ENCODE measurements at places on chromosomes 4 and X. TPM values are rescaled to one million over a fixed set of nuclear protein-coding genes. Genes with fewer than 3 reads are reported as not detected.
A peak's percentile ranks its signal among the peaks of the same experiment; 100 is the strongest.

DNA sequence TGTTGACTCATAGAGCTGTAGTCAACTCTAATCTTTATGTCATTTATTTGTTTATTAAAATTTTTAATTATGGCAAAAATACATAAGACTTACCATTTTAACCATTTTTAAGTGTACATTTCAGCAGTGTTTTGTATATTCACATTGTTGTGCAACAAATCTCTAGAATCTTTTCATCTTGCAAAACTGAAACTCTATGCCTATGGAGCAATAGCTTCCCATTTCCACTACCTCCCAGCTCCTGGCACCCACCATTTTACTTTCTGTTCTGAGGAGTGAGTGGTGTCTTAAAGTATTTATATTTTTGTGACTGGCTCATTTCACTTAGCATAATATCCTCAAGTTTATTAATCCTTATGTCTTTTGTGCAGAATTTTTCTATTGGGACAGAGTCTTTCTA is 181.0 kb downstream of the GPAT3 start:
- no peak for DNase-seq

GRCh38 chr4:17769406-17770174 is 11.8 kb downstream of the FAM184B start:
- no peak for DNase-seq

DNA sequence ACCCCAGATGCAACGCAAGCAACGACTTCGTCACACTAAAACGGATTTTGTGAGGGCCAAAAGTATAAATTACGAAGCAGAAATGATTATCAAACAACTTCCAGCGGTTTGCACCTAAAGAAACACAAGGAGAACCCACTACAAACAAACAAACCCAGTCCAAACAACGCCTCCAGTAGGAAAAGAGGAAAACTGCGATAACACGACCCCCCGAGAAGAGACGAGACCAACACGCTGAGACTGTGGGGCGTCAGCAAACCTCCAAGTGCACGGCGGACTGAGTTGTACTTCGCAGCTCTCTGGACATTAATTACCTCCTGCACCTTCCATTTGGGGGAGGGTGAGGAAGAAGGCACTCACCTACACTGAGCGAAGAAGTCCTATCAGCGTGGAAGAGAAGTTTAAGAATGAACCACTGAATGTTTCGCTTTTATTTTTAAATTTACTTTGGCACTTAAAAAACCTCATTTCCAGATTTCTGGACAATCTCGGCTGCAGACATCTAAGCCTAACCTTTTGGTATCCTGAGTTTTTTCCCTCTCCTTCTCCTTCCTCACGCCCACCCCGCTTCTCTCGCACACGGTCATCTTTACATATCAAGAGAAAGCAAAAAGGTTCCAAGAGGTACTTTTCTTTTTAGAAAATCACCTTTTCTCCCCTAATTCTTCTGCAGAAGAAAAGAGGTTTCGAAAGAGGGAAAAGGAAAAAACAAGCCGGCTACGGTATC is at the start of gene MAB21L2:
Gene MAB21L2, plus strand, starts transcription at position 6 of the 727 bp plus-strand sequence. CDS start 879 bp downstream, outside the sequence.
- no peak for DNase-seq

DNA sequence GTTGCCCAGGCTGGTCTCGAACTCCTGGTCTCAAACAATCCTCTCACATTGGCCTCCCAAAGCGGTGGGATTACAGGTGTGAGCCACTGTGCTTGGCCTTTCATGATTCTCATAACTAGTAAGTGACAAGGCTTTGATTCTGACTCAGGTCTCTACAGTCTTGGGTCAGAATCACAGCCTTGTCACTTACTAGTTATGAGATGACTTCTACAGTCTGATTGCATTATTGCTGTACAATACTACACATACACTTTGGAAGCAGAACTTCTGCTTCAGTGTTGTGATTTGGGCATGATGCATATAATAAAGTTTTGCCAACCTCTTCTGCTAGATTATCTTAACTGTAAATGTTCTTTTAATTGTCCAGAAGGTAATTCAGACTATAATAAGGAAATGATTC is 123.3 kb downstream of the KDM6A start:
- no peak for DNase-seq

DNA sequence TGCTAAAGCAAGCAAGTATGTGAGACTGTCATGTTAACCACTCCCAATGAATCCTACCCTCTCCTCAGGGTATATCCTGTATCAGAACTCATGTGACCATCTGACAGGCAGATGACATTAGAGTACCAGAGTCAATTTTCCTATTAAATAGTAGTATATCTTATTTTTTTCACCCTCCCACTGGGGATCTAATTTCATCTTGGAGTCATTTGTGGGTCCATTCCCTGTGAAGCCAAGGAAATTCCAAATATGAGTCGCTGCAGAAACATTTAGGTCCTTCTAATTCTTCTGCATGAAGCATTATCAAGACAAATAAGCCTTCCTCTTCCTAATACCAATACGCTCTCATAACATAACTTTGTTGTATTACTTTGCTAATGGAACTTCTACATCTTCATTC is 52.2 kb upstream of the BLTP1 start:
- no peak for DNase-seq

GRCh38 chrX:18981124-18981807 is 2.6 kb downstream of the PHKA2 start:
- DNase-seq: no peak

GRCh38 chr4:183602557-183603027 is 56.4 kb downstream of the RWDD4 start:
- no peak for DNase-seq

DNA sequence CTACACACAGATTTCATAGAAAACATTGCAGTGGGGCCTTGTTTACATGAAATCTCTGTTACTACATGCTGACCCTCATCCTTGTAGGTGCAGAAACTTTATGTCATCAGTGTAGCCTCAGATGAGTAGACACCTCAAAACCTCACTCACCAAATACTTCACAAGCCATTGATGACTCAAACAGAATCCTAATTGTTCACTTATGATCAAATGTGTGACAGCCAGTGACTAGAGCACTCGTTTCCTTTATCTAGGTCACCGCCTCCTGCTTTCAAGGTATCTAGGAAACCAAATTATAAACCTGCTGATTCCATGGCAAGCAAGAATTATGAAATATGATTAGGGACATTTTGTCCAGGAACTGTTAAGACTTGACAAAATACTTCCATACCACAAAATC is 255.8 kb upstream of the GPRIN3 start:
- no peak for DNase-seq

DNA sequence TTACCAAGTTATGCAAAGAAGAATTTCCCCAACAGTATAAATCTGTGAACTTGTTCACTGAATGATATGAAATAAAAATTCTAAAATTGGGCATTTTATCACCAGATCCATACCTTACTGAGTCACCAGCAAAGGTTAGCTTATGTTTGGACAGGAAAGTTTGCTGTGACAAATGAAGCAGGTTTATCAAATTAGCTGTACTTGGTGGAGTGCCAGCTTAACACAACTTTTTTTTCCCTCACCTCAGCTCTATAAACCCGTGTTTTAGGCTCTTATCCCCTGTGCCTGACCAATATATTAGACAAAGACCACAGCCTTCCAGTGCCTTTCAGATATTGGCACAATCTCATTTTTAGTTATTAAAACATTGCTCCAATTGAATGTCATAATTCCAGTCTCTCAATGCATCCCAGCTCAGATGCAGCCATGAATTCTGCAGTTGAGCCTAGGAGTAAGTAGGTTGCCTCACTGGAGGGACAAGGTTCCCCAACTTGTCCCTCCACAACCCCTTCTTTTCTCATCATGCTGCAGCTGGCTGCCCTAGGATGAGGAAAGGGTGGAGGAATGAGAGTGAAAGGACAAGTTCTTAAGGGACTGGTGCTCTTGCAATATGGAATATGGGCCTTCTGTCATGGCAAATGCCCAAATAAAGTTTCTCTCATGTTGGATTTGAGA is 27.0 kb upstream of the PDGFC start:
- no peak for DNase-seq

- no peak for DNase-seq
Observed at GRCh38 chr4:4496592-4497372, 45.1 kb downstream of the STX18 start.

Gene RENBP
- total RNA-seq: 7.5 TPM

DNA sequence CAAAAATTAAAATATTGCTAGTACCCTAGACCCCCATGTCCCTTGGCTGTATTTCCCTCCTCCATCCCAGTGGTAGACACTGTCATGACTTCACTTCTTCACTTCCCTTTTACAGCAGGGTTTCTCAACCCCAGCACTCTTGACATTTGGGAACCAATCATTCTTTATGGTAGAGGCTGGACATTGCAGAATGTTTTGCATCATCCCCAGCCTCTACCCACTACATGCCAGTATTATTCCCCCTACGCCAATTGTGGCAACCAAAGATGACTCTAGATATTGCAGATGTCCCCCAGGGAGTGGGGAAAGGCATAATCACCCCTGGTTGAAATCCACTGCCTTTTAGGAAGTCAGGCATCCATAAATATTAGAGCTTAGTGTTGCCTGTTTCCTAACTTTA is 138.6 kb downstream of the AMELX start:
- DNase-seq: no peak

DNA sequence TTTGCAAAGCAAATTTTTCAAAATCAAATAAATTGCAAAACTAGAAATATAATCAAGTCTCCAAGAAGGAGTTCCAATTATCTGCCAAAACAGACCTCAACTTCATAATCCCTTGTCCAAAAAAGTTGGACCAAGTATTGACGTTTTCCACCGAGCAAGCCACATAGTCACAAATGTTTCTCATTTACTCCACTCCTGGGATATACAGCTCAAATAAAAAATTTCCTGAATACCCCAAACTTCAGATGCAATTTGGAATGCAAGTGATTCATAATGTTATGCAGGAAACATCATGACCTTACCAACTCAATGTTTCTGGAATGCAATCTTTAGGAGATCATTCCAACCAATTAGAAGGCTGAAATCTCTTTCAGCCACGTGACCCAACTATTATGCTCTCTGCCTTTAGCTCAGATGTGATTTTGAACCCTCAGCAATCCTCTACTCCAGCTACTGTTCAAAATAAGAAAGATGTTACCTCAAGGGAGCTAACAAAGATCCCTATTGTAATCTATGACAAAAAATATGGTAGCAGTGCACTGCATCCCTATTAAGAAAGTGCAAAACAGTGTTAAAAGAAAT is 72.4 kb downstream of the PRDM5 start:
- no peak for DNase-seq

Gene PDGFRA
- total RNA-seq: 24.8 TPM

GRCh38 chr4:165118256-165118909 is 5.7 kb upstream of the TMEM192 start:
- DNase-seq: no peak

- DNase-seq: no peak
Observed at GRCh38 chr4:185189606-185190305, 14.0 kb downstream of the CFAP97 start.

- no peak for DNase-seq
Observed at GRCh38 chr4:127772769-127773671, 9.1 kb upstream of the HSPA4L start.

DNA sequence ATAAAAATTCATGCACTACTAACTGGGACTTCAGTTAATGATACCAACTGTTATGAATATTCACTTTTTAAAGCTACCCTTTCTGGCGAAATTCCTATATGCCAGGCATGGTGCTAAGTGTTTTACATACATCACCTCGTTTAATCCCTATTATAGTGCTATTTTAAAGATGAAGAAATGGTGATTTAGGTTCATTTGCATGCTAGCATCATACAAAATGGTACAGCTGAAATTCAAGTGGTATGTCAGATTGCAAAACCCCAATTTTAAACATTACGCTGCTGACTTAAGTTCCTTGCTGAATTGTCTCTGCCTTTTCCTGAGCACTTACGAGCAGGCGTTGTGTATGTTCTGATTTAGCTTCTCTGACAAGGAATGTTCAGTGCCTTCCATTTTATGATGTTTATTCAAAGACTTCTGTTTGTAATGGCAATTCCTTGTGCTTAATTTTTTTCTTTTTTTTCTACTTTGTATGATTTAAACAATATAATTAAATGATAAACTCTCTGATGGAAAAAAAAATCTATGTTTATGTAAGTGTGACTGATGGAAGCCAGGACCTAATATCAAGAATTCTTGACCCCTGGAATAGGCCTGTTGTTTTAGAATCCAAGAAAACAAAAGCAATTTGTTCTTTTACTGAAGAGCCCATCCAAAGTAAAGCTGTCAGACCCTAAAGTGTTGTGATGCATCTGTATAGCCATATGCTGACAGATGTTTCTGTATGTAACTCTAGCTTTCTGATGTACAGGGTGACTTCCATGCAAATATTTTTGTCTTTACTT is 148.1 kb downstream of the PCDH7 start:
- no peak for DNase-seq

Gene CXorf49
- not detected for total RNA-seq

DNA sequence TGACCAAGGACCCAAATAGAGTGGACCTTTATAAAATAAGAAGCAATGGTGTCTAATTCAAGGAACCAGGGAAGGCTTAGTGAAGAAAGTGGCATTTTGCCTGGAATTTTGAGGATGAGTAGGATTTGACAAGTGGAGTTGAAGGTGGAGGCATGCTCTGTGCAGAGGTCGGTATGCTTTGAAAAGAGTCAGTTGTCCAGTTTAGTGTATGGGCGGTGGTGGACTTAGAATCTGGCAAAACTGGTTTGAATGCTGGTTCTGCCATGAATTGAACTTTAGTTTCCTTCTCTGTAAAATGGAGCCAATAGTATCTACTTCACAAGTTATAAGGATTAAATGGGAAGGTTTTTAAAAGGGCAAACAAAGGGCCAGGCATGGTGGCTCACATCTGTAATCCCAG is 29.7 kb downstream of the SEPTIN11 start:
- DNase-seq: no peak

GRCh38 chrX:109632906-109633504 is 8.0 kb upstream of the KCNE5 start:
- no peak for DNase-seq

GRCh38 chrX:47078129-47079043 is at the start of gene RGN:
Gene RGN (plus strand): TSS chrX:47078443. CDS start chrX:47081145, 2,702 bp downstream.
- DNase-seq: peak; percentile 26

DNA sequence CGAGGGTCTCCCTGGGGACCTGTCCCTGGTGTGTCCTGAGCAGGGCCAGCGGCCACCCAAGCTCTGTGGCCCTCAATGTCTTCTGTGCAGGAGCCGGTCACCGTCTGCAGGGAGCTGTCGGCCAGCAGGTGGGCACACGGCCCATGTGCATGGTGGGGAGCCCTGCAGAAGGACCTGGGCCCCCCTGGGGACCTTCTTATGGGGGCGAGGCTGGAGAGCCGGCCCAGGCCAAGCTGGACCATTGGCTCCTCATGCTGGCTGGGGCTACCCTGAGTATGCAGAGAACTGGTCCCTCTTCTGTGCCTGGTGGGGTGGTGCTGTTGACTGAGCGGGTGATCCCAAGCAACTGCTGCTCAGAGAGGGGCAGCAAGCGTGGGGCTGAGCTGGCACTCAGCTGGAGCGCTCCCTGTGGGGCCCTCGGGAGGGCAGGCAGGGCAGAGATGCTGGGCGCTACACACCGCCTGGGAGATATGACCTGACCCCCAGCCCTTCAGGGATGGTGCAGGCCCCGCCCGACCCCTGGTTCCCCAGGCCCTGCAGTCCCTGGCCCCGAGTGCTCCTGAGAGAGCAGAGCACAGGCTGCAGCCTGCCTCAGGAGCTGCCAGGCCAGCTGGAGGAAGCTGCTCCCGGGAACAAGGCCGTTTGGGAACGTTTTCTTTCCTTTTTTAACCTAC is 14.8 kb downstream of the NAT8L start:
- no peak for DNase-seq
